ENCODE measurements at places on chromosomes 12 and 14.

- DNase-seq: no peak
These were observed 13.6 kb downstream of the TTC9 start for GRCh38 chr14:70655110-70655826.

- DNase-seq: no peak
These were observed 110.5 kb upstream of the CLEC14A start for GRCh38 chr14:38366374-38366773.

DNA sequence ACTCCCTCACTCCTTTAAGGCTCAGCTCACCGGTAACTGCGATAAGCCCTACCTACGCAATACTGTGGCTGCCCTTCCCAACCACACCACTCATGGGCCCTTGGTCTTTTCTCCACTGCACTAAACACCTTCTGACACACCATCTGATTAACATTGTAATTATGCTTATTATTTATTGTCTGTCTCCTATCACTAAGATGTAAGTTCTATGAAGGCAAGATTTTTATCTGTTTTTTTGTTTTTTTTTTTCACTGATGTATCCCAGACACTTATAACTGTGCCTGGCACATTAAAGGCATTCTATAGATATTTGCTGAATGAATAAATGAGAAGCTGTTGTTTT, 34.2 kb upstream of the PYGL start:
- DNase-seq: no peak

GRCh38 chr12:6799147-6799546, 9.8 kb downstream of the CD4 start:
- no peak for DNase-seq

- no peak for DNase-seq
These were observed 487.7 kb upstream of the NOVA1 start for GRCh38 chr14:27085500-27085899.

- no peak for DNase-seq
These were observed 303 bp downstream of the SAMD4A start for GRCh38 chr14:54567224-54567638.

GRCh38 chr14:67268426-67269150, 27.4 kb downstream of the PALS1 start:
- DNase-seq: no peak

DNA sequence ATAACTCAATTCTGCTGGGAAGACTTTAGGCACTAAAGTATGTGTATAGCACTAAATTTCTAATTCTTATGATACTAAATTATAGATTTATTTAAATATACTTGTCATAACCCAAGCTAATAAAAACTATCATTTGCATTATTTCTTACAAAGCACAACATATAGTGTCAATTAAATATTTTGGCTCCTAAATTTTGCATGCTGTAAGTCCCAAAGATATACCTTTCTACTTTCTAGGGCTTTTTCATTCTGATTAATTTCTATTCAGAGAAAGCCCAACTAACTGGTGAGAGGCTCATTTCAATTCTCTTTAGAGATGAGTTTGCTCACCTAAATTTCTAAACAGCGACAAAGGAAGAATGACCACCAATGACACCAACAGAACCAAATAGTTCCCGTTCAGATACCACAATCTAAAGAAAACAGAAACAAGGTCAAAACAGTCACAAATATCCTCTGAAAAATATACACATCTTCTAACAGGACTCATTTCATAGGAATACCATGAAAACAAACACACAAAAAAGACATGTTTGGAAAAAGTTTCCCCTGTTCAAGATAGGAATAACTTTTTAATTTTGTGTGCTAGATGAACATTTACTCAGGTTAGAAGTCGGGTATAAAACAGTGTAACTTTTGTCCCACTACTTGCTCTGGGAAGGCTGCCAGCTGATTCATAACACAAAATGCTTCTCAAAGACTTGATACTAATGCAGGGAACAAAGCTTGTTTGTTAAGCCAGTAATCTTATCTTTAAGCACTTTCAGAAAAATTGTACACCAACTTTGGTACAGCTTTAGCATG, 7.6 kb downstream of the SLC38A2 start:
- no peak for DNase-seq

DNA sequence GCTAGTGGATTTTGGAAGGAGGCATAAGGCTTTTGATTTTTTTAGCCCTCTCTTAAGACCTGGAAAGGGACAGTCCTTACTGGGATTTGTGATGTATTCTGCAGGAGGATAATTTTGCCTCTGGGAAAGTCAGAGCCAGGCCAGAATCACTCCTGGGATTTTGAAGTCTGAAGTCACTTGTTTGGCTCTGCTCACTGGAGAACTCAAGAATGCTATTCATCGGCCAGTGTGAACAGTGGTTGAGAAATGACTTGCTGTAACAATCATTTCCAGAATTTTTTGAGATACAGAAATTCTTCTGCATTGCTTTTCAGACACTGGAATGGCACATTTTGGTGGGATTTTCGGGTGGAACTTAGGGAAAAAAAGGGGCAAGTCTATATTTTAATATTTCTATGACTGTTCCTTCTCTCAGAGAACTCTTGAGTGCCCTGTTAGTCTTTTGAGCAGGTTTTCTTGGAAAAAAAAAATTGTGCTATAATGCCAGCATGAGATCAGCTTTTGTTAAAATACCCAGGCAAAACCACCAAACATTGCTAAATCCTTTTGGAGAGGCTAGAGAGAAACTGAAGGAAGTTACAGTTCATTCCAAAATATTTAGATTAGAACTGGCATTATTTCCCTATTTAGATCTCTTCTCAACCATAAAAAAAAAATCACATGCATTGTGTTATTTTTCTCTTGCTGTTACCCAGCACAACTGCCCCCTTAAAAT, 26.1 kb upstream of the BHLHE41 start:
- no peak for DNase-seq

GRCh38 chr14:99681101-99681831, 2.8 kb upstream of the CYP46A1 start:
- DNase-seq: no peak

- no peak for DNase-seq
These were observed 26.5 kb downstream of the TCTN1 start for GRCh38 chr12:110640275-110641025.

DNA sequence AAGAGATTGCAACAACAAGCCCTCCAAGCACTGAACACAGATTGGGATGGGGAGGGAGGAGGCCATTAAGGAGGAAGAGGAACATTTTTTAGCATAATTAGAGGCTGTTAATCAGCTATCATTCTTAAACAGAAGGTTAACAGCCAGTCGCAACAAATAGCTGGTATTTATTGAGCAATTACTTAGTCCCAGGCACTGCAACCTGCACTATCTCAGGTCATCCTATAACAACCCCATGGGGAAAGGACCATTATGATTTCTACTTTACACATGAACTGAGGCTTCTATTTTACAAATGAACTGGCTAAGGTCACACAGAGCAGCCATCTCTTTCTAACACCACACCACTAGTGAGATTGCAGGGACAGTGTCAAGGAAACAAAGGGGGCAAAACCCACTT, 10.4 kb downstream of the RAB35 start:
- DNase-seq: no peak

- DNase-seq: no peak
These were observed 1168.4 kb downstream of the TMEM121 start for GRCh38 chr14:106694638-106695393.

GRCh38 chr12:79954037-79954610, 19.2 kb upstream of the PPP1R12A start:
- DNase-seq: no peak

DNA sequence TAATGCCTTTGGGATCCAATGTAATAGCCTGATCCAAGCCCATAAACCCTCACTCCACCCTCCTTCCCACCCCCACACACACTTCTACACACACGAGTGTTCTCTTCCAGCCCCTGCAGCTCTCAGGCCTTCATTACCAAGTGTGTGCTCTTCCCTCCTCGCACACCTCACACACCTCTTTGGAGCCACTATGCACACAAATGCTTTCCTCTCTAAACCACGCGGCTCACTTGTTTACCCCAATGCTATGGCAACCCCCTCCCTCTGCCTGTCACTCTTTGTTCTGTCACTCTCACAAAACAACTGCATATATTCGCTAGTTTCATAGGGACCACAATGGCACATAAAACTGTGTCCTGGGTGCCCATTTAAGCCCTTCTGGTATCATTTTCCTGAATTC, 35.1 kb downstream of the PPP2R5E start:
- no peak for DNase-seq

- no peak for DNase-seq
These were observed 66.9 kb downstream of the METTL25 start for GRCh38 chr12:82425241-82425640.

GRCh38 chr12:70553391-70553859, 83.8 kb downstream of the PTPRB start:
- no peak for DNase-seq

- no peak for DNase-seq
These were observed 218.7 kb upstream of the TBX3 start for GRCh38 chr12:114902665-114903064.

DNA sequence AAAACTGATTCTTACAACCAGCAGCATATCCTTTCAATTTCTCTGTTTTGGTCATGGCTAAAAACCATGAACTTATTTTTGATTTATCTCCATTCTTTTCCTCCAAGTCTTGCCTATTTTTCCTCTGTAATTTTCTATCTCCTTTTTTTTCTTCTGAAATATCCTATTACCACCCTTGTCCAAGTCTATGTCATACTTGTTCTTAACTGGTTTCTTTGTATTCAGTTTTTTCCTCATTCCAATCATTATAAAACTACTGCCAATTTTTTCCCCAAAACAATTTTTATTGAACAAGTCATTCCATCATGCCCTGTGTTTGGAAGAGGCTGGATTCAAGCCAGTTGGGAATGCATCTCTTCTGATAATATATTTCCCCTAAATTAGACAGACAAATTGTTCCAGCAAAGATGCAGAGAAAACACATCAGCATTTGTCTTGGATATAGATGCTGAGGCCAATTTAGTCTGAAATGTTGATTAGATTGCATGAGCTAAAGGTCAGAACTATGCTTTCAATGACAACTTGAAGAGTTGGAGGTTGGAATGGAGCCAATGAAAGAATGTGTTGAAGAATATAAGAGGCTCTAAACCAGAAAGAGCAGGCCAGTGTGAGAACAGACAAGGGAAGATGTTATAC, 30.7 kb downstream of the OTOGL start:
- DNase-seq: no peak

- DNase-seq: no peak
These were observed 32.9 kb downstream of the LGR5 start for GRCh38 chr12:71472441-71472911.

GRCh38 chr12:107487011-107487680, 198.5 kb upstream of the PWP1 start:
- no peak for DNase-seq

DNA sequence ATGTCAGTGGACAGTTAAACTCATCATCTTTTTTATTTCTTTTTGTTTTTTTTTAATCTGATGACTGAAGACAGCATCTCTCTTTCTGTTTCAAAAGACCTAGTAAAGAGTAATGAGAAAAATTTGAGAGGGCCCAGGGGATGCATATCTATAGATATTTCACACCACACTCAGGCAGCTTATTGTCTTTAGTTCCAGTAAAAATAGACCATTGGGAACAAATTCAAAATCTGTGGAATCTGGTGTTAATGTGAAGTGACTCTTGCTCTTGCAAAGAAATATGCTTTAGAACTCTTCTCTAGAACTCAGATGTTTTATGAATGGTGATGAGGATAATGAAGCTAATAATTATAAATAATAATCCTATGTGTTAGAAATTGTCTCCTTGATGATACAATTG, 214.5 kb upstream of the ATP2B1 start:
- no peak for DNase-seq

- DNase-seq: no peak
These were observed 144.4 kb upstream of the PWP1 start for GRCh38 chr12:107541001-107541705.

DNA sequence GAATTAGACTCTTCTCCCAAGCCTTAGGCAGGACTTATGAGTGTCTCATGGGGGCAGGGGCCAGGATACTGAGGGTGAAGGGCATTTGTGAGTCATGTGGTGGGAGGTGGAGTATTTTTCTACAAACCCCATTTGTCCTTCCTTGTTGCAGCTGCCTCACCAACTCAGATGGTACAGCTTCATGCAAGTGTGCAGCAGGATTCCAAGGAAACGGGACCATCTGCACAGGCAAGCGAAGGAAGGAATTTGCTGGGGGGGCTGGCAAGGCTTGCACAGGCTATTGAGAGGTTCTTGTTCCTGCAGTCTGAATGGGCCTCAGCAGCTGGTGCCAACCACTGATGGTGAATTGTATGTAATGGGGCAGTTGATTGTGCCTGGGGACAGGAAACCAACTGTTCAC, 125.1 kb downstream of the STAB2 start:
- no peak for DNase-seq

DNA sequence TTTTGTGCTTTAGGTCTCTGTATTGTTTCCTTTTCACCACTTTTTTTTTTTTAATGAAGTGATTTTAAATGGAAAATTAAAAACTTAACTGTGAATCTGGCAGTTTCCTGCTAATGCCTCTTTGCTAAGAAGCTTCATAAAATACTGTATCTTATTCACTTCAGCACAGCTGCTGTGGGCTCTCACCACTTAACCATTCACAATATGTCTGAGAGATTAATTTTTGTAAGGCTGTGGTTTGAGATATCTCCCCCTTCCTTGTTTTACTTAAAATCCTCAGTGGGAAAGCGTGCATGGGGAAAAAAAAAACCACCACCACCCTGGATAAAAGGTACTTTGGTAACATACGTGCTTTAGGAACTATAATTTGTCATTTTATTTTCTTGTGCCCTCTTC, 115.9 kb downstream of the ETV6 start:
- no peak for DNase-seq

Data from omental fat pad (tissue), 4 donors.